ENCODE measurements at places on chromosomes 7 and 10.

DNA sequence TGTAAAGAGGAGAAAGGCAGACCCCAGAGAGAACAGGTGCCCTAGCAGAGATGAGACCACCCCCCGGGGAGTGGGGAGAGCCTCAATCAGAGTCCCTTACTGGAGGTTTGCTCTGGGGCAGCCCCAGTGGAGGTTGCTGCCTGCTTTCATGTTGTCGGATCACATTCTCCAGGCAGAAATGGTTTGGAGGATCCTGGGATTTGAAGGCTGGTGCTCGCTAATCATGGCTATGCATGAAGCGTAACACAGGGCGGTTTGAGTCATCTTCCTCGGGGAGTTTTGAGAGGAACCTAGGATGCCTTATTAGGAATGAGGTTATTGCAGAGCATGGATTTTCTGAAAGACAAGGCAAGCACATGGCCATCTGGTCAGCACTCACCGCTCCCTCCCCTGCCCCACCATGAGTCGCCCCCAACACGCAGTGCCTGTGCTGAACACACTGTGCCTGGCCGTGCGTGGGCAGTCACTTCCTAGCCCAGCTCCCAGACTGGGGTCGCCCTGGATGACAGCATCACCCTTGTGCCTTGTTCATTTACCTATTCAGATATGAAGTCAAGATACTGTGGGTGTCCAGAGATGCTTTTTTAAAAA, 319.9 kb downstream of the DPP6 start:
- no peak for DNase-seq

GRCh38 chr7:94710256-94710655, 54.3 kb upstream of the SGCE start:
- no peak for DNase-seq

DNA sequence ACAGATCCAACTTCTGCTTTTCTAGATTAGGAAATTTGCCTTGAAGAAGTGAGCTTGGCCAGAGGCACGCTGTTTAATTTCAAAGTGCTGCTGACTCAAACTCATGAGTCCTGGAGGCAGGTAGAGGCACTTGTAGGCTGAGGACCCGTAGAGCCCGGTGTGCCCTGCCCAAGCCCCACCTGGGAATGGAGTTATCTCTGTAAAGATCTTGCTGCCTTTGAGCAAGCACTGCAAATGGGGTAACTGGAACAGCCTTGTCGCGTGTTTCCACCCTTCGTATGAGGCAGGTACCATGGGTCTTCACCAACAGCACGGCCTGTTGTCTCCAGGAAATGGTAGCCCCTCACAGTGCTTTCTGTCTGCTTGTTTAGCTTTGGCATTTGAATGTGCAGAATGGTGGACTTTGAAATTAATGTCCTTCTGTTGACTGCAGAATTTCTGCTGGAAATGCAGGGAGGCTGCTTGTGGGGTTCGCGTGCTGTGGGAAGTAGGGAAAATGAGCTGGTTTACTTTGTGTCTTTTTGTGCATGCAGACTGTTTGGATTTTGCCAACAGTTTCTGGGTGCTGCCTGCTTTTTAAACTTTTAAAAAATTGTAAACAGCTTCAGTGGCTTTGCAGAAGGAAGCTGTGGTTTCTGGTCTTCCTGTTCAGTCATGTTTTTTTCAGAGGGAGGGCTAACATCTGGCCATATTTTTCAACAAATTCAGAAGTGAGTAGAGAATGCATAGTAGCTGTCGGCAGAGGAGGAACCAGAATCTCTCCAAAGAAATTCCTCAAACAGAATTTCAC, 27.2 kb downstream of the CCM2 start:
- no peak for DNase-seq

- no peak for DNase-seq
Measured at GRCh38 chr7:26307791-26308190, 16.1 kb downstream of the SNX10 start.

- no peak for DNase-seq
Measured at GRCh38 chr7:79055722-79056415, 397.6 kb downstream of the MAGI2 start.

DNA sequence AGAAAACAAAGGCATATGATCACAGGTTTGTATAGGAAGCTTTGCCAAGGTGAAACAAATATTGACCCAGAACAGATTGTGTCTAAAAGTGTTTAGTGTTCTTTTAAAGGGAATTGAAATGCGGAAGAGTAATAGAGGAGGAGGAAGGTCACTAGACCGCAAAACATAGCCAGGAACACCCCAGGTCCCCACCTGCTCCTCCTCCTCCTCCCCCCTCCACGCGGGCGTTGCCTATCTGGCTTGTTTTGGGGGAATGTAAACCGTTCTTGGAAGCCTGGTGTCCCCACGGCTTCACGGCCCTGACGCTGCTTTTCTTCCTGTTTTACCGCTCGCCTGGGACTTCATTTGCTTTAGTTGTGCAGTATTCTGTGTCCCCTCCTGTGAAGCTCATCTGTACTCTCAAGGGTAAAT, 81.0 kb upstream of the PFKP start:
- no peak for DNase-seq

GRCh38 chr10:88370713-88371112, 212.4 kb downstream of the RNLS start:
- DNase-seq: no peak

DNA sequence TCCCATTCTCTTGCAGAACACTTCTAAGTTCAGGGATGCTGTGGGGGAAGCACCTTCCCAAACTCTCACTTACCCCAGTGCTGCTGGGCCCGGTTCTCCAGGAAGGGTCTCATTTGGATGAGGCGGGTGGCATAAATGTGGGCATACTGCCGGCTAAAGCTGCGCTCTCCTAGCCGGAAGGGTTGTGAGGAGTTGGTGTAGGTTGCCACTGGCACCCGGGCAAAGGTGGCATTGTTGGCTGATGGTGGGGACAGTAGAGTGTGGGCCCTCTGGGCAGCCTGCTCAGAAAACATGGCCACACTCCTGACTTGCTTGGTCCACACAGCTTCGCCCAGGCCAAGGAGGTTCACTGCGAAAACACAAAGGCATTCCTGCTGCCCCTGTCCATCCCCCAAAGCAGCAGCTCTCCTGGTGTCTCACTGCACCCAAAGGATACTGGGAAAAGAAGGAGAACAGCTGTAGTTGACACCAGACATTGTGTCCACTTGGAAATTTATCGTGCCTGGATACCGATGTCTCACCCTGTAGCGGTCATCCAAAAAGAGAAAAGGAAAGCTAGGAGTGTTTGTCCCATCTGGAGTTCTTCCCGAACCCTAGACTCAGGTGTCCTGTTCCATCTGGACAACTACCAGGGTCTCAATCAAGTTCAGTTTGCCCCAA, 1.5 kb downstream of the POLD2 start:
- DNase-seq: no peak

DNA sequence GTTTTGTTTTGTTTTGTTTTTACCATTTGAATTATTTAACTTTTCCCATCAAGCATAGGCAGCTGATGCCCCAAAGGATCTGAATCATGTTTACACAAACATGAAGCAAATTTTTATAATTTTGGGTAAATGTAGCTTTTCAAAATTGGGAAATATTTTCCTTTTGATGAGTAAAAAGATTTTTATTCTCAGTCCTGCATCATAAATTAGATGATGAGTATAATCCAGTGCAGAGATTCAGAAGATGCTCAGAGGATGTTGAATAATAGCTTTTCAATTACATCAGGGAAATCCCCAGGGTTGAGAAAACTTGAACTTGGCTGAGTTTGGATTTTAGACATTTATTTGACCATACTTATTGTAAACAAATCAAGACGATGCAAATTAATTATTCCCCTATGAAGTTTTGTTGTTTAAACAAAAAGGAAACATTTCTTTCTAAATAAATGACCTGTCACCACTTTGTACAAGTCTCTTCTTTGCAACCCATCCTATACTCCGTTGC, 121.7 kb downstream of the FAM204A start:
- no peak for DNase-seq

GRCh38 chr7:19239951-19240350, 94.7 kb upstream of the FERD3L start:
- DNase-seq: no peak

DNA sequence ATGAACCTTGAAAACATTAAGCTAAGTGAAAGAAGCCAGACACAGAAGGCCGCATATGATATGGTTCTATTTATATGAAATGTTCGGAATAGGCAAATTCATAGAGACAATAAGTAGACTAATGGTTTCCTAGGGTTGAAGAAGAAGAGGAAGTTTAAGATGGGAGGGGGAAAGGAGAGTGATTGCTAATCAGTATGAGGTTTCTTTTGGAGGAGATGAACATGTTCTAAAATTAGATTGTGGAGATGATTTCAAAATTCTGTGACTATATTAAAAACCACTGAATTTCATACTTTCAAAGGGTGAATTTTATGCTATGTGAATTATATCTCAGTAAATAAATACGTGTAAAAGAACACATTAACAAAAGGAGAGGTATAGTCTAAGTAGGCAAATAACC, 176.4 kb upstream of the HPS1 start:
- no peak for DNase-seq

- DNase-seq: no peak
Measured at GRCh38 chr10:112395809-112396530, 22.1 kb downstream of the ACSL5 start.

GRCh38 chr10:93437946-93438612, 44.1 kb downstream of the MYOF start:
- DNase-seq: no peak

DNA sequence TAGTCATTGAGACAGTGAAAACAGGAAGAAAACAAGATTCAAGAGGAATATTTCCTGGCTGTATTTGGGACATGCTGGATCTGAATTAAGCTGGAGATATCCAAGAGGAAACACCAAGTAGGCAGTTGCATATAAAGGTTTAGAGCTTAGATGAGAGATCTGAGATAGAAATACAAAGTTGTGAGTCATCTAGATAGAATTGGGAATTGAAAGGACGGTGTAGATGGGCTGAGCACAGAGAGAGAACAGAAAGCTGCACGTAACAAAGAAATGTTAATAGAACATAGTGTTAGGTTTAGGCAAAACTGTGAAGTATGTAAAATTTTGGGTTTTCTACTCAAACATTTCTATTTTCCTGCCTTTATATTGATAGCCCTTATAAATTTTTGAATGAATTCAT, 218.5 kb upstream of the TMEM196 start:
- DNase-seq: no peak

- no peak for DNase-seq
Measured at GRCh38 chr7:64951250-64951848, 39.5 kb downstream of the ZNF117 start.

DNA sequence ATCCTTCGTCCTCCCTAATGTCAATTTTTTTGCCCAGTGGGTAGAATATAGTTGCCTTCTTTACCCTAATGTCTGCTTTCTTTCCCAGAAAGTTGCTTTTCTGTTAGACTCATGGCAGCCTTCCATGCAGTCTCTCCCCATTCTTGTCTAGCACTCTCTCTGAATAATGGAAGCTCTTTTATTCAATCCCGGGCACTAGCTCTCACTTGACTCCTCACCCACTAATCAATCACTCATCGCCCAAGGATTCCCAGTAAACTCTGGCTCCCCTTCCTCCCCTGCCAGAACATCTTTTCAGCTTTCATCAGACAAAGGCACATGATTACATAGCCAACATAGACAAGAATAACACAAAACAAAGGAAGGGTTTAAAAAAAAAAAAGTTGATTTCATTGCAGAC, 100.2 kb upstream of the RELN start:
- no peak for DNase-seq

DNA sequence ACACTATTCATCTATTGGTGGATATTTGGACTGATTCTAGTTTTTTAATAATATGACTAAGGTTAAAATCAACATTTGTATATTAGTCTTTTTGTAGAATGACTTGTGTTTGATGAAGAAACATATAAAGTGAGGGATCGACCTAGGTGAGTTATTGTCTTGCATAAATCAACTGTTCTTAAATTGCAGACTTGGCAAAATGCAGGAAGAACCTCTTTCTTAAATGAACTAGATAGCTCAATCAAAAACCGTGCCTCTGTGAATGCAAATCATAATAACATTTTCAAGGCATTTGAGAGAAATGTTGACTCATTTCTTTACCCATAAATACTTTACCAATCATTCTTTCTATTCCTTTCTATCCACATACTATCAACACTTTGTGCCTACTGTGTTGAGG, 101.5 kb upstream of the ANK3 start:
- DNase-seq: no peak

DNA sequence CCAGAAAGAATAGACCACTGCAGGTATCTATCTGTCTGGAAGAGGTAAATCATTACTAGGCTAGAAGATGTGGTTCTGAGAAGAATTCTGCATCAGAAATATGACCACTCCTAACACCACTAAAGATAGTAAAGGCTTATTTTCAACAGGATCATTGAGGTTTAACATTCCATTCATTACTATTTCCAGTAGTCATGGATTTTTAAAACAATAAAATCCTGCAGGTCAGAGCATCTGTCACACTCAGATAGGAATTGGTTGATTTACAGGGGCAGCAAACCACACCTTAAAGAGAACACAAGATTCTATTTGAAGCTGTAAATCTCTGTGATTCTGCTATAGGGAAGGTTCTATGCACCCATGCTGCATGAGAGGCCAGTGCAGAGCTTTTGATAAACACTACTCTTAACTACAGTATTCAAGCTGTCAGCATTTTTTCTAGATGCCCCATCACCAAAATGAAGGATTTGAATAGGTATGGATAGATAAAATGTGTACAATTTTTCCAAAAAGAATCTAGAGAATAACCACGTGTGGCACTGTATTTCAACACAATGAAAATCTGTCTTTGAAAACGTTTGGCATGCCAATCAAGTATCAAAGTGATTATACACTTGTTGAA, 14.6 kb downstream of the LRRC17 start:
- no peak for DNase-seq

GRCh38 chr7:132072165-132072564, 504.1 kb downstream of the PLXNA4 start:
- DNase-seq: no peak

- no peak for DNase-seq
Measured at GRCh38 chr10:104777086-104777799, 136.2 kb downstream of the SORCS3 start.

DNA sequence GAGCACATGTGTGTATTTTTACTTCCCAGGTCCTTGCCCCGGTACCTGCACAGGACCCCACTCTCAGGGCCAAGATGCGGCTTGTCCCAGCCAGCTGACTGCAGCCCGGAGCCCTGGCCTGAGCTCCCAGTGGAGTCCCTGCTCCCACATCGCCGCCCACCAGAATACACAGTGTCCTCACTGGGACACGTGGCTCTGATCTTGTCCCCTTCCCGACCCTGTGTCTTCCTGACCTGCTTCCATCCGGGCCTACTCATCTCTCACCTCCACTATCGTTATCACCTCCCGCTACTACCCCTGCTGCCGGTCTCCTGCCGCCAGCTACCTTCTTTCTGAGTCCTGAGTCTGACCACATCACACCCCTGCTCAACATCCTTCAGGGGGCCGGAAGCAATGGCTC, 146.3 kb upstream of the CHST15 start:
- no peak for DNase-seq

DNA sequence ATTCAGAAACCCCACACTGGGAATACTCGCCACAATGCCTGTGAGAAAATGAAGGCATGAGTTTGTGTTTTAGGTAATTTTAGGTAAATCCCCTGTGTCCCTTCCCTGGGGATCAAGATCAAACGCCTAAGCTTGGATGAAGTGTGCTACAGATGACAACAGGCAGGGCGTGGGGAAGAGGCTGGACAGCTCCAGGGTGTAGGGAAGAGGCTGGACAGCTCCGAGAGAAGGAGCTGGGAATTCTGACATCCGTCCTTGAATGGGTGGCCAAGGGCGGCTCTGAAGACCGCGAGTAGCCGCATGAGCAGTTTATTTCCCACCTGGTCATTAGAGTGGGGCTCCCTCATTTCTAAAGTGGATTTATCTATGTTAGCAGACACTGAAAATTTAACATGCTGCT, 109.7 kb downstream of the RAMP3 start:
- DNase-seq: no peak

GRCh38 chr10:110209926-110210673, 2.7 kb downstream of the MXI1 start:
- DNase-seq: no peak

GRCh38 chr10:71663311-71663710, 56.3 kb downstream of the C10orf105 start:
- no peak for DNase-seq
